ENCODE measurements at places on chromosomes 11 and 22.
A peak's percentile ranks its signal among the peaks of the same experiment; 100 is the strongest.

DNA sequence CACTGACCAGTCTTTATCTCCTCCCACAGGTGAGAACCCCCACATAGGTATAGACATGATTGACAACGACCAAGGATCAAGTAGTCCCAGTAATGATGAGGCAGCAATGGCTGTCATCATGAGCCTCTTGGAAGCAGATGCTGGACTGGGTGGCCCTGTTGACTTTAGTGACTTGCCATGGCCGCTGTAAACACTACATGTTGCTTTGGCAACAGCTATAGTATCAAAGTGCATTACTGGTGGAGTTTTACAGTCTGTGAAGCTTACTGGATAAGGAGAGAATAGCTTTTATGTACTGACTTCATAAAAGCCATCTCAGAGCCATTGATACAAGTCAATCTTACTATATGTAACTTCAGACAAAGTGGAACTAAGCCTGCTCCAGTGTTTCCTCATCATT is 76.5 kb downstream of the BTBD10 start:
- no peak for DNase-seq

DNA sequence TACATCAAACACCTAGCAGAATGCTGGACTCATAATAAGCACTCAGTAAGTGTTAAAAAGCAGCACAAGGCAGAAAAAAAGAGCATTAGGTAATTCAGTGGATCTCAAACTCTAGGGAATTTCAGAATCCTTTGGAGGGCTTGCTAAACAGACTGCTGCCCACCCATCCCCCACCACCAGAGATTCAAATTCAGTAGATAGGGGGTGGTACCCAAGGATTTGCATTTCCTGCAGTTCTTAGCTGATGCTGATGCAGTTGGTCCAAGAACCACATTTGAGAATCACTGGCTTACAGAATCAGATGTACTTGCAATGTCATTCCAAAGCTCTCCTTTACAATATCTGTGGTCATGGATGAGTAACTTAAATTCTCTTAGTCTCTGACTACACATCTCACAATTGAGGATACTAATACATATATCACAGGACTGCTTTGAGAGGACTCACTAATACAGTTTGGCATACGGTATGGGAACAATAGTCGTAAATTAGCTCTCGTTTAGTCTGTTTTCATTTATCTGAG is 664.5 kb downstream of the KCNA4 start:
- DNase-seq = no peak

DNA sequence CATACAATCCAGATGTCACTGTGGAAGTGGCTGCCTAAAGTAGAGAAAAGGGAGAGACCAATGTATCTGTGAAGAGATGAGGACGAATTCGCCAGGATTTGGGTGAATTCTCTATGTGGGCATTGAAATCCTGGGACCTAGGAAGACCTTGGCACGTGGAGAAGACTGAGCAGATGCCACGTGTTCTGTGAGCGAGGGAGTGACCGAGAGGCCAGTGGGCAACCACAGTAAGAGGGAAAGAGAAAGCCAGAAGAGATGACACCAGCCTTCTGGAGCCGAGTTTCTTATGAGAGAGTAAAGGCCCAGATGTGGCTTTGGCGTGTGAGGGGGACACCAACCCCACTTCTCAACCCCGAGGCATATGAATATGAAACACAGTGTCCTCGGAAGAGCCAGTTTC is 228.1 kb downstream of the BUD13 start:
- no peak for DNase-seq

DNA sequence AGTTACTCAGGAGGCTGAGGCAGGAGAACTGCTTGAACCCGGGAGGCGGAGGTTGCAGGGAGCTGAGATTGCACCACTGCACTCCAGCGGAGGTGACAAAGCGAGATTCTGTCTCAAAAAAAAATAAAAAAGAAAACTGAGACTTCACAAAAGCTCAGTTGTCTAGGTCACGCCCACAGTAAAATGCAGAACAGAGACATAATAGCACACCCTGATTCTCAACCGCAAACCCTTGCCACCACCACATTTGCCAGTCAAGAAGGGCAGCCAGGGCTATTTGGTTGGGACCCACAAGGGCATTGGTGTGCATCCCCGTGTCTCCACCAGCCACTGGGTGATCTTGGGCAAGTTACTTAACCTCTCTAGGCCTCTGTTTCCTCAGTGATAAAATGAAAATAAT is 25.4 kb downstream of the CREB3L1 start:
- no peak for DNase-seq

- DNase-seq = peak; percentile 51
Observed at GRCh38 chr11:59158206-59159068, 13.5 kb upstream of the DTX4 start.

GRCh38 chr11:128130052-128130451 is 457.3 kb downstream of the ETS1 start:
- DNase-seq = no peak

- peak; percentile 74 for DNase-seq
Observed at GRCh38 chr22:20981787-20982562, at the start of gene LZTR1. Gene LZTR1, plus strand, starts transcription at chr22:20982297. Its CDS starts 75 bp downstream, at chr22:20982372.

DNA sequence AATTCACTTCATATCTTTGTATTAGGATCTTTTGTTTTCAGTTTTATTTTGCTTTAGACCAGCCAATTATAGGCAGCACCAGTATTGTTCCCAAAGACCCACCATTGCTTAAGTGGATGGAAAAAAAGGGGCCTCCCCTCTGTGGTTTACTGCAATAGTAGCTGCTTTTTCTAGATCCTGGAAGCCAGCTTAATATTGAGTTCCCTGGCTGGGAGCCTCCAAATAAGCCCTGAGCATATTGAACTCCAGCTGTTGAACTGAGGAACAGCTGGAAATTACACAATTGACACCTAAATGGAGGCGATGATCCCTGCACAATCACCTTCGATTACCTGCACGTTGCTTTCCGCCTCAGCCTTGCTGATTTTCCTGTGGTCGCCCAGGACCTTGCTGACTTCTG is 576.0 kb downstream of the SOX6 start:
- DNase-seq = no peak

DNA sequence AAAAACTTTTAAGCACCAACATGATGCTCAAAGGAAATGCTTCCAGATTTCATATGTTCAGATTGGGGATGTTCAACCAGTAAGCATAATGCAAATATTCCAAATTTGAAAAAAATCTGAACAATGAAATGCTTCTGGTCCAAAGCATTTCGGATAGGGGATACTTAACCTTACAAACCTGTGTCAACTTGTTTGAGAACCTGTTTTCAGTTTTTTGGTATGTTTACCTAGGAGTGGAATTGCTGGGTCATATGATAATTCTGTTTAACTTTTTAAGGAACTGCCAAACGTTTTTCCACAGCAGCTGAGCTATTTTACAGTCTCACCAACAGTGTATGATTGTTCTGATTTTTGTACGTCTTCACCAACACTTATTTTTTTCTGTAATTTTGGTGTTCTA is 23.7 kb downstream of the FAR1 start:
- DNase-seq = no peak

All from stimulated activated CD4-positive, alpha-beta T cell treated with anti-CD3 and anti-CD28 coated beads, Interleukin-4, amount 100 ng/mL, for 4 hours (primary cell).